Astrocyte (in vitro differentiated cells and primary cell): ENCODE measurements at places on chromosomes 7 and 10. TPM values are rescaled to one million over a fixed set of nuclear protein-coding genes. Genes with fewer than 3 reads are reported as not detected.

The RBP4 gene
- total RNA-seq = 0.27 and 0.36 TPM in 2 replicates

DNA sequence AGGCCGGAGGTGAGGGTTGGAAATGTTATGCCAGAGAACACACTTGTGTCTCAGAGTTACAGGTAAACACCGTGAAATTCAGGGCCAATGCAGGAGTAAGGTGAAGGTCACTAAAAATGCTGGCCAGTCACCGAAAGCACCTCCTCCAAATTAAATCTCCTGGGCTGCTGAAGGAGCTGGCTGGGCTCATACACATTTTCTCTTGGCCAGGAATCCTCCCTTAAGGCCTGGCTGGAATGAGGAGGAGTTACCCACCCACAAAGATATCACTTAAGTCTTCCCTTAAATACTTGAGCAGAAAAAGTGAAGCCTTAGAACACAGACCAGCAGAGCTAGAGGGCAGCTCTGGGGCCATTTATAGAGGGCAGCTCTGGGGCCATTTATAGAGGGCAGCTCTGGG lies 46.3 kb downstream of the HTRA1 start:
- DNase-seq = no peak

- peak; percentile 32 for DNase-seq
Measured at GRCh38 chr10:70809726-70810125, 6.0 kb upstream of the SGPL1 start.

DNA sequence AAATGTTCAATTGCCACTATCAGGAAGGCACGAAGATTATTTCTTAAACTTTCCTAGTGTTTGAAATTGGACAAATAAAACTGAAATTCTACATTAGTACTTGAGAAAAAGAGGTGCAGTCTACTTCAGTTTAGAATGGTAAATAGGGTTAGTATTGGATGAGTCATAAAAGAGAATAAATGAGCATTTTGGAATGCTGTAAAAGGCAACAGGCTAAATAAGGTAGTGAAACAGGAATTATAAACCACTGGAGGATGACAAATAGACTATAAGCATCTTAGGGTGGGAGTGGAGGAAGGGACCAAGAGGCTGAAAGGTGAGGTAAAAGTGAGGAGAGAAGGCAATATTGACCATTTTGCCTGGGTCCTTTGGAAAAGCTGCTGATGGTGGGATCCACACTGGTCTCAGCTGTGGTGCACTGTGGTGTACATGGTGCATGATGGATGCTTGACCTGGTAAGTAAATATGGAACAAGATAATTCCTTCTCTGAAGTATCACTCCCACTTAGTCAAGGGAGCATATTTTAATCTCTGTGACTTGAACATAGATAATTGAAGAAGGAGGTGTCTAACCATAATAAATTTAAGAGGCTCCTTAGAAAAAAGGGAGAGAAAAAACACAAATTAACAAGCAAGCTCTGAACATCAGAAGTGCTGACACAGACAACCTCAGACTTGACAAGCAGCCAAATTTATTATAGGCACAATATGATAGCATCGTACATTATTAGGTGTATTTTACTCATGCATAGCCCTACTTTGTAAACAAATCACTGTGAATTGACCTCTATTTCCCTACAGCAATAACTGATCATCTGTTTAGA lies 76.4 kb upstream of the SCIN start:
- peak; percentile 15 for DNase-seq

- no peak for DNase-seq
Measured at GRCh38 chr7:141541375-141541774, 9.8 kb upstream of the AGK start.

DNA sequence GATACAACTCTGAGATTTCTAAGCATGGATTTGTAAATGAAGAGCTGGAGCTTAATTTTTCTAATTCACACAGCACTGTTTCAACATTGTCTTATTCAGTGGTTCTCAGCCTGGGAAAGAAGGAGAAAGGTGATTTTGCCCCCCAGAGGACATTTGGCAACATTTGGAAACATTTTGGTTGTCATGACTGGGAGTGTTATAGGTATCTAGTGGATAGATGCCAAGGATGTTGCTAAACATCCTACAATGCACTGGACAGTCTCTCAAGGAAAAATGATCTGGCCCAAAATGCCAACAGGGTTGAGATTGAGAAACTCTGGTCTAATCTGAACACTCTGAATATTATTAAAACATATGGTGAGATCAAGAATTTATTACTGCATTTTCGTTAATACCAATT lies 3.8 kb upstream of the CAV2 start:
- DNase-seq = no peak

The FRMD4A gene
- 59.0 and 82.5 TPM in 2 replicates for total RNA-seq

- DNase-seq = no peak
Measured at GRCh38 chr10:92395271-92395670, 104.3 kb downstream of the MARCHF5 start.

- no peak for DNase-seq
Measured at GRCh38 chr10:72340510-72341261, 14.0 kb downstream of the DNAJB12 start.

GRCh38 chr7:7720193-7720592 lies 1.8 kb upstream of the RPA3 start:
- no peak for DNase-seq

DNA sequence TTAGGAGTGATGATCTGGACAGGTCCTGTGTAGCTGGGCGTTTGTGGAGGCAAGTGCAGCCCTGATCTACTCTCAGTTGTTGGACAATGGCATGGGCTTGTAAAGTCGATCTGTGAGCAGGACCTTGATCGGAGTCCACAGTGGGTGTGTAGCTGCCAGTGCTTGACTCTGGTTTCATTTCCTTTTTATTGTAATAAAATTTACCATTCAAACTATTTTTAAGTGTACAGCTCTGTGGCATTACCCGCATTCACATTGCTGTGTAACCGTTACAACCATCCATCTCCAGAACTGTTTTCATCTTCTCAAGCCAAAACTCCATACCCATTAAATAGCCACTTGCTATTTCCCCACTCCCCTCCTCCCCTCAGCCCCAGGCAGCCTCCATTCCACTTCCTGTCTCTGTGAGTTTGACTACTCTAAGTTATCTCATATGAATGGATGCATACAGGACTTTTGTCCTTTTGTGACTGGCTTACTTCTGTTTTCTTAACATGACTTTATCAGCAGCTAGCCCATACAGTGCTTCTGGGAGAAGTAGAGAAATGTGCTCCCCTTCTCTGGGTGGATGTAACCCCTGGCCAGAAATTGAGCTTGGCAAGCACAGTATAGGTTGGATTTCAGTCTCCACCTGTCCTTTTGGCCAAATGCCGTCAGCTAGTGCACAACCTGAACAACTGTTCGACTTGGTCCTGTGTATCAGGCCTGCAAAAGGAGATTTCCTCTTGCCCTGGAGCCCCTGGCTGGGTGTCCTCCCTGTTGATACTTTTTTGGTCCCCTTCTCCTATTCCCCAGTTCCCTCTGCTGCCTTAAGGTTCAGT lies 180.0 kb downstream of the LRMDA start:
- no peak for DNase-seq

The ZNF488 gene
- 0.94 and 1.4 TPM in 2 replicates for total RNA-seq

DNA sequence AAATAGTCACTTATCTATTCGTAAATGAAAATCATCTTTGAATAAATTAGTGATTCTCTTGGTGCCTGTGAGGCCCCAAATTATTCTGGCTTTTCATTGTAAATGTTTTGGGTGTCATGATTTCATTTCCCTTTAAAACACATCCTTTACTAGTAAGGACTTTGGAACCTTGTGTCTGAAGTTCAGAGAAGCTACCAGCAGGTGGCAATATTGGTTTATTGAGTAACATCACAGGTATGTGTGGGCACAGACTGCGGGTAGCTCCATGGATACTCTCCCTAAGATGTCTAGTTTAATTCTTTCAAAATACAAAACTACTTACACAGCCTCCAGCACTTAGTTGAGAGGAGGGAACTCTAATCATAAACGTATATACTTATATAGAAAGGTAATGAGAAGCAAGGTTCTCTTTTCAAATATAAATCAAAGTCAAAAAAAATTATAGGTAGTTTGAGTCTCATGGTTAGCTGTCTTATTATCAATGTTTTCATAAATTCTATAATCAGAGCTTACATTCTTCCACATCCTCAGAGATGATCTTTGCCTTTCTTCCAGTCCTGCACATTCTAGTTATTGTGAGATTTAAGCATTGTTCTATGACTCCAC lies 449.6 kb downstream of the GRM8 start:
- peak; percentile 52 for DNase-seq

The STYXL1 gene
- 45.3 and 46.2 TPM in 2 replicates for total RNA-seq

DNA sequence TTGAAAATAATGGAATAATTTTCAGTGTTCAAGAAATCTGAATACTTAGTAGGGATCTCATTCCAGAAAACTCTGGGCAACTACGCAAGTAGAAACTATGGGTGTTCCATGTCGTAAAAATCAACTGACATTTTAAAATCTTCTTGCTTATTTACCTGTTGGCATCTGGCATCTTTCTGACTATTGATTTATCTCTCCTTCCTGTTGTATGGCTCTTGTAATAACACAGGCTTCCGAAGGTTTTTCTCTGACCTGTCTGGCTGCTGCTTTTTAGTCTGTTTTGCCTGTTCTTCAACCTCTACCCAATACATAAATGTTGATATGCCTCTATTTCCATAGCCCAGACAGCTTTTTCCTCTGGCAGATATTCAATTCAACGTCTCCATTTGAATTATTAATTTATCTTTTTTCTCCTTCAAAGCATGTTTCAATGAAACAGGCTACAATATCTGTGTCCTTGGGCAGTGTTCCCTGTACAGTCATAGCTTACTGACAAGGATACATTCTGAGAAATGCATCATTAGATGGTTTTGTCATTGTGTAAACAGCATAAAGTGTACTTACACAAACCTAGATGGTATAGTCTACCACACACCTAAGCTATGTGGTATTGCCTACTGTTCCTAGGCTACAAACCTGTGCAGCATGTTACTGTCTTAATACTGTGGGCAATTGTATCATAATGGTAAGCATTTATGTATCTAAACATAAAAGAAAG lies 105.9 kb upstream of the ETV1 start:
- no peak for DNase-seq

DNA sequence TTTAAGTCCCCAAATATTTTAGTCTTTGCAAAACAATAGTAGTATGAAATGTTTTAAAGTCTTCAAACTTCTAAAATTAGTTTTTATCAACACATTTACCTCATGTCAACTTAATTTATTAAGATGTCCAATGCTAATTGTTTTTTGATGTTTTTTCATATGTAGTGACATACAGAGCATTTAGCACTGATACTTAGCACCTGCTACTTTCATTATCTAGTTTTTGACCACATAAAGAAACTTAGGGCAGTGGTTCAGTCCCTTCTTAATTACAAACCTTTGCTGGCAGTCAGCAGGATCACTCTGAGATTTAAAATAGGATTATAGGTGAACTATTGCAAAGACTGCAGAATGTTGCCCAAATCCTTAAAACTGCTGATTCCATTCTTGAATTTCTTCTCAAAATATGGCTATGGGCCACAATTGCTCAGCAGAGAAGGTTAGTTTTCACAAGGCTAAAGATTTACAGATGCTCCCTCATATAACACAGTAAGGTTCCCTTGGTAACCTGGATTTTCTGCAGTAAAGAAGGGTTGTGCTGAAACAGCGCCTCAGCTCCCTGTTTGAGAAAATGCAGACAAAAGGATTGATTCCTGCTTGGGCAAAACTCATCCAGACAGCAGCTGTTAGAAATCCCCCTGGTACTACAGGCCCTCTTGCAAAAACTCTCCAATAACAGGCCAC lies 3.4 kb downstream of the GPR85 start:
- DNase-seq = no peak

The LLCFC1 gene
- not detected in 2 replicates for total RNA-seq

The PIK3AP1 gene
- total RNA-seq = 6.7 and 9.3 TPM in 2 replicates

DNA sequence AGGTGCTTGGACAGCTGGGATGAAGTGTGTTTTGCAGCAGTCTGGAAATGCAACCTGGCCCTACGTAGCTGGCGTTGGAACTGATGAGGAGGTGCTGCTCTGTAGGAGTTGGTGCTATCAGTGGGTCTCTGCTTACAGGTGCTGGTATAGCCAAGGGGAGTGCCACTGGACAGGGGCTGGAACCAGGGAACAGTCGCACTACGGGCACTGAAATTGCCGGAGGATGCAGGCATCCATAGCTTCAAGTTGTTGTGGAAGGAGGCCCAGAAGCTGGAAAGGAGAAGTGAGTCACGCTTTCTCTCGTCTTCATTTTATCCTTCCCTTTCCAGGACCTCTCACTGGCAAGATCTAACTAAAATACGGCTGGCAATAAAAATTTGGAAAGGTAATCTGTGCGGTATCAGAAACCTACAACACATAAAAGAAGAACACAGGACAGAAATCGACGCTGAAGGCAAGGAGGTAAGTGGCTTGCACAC lies 25.8 kb downstream of the MACC1 start:
- no peak for DNase-seq

- peak; percentile 57 for DNase-seq
Measured at GRCh38 chr10:61845950-61846268, 55.6 kb upstream of the ARID5B start.
